ENCODE measurements at places on chromosomes 3 and 15. TPM values are rescaled to one million over a fixed set of nuclear protein-coding genes. Genes with fewer than 3 reads are reported as not detected.

- no peak for DNase-seq
Measured at GRCh38 chr3:153357436-153357835, 195.4 kb downstream of the RAP2B start.

Gene STXBP5L
- total RNA-seq = not detected

DNA sequence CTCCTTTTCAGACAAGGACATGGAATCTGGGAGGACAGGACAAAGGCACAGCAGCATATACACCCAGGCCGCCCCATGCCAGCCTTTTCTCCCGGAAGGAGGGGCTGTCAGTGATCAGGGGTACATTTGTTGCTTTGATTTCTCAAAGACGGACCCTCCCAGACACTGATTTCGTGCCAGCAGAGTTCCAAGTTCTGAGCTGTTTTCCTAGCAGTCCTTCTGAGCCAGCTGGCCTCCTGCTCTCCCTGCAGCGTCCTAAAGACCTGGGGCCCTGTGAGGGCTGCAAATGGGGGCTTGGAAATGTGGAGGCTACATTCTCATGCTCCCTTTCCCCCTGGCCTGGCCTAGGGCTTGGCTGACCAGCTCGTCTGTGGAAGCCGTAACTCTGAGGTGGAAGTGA lies 22.3 kb downstream of the CTSH start:
- no peak for DNase-seq

DNA sequence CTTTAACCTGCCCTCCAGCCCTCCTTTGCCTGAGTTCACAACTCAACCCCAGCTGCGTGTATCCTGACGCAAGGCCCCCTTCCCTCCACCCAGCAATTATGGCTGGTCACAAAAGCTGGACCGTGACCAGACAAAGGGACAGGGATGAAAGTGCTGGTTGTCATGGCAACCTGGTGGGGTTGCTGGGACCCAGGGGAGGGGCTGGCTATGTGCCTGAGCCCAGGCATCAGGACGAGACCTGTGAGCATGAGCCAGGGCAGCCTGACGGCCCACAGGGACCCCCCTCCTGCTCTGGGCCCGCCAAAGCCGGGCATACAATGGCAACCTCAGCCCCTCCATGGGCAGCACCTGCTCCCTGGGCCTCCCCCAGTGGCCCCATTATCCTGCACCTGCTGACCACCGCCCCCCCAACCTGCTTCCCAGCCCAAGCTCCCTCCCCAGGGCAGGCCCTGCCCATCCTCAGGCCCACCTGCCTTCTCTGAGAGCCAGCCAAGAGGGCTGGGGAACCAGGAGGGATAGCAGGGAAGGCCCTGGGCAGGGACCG lies 4.5 kb upstream of the DNAH1 start:
- no peak for DNase-seq

Gene FRMD5
- total RNA-seq = 18.2 TPM

Gene ADAMTS17
- total RNA-seq = not detected

Gene WNT5A
- total RNA-seq = 0.25 TPM

GRCh38 chr3:16769525-16769924 lies 115.2 kb upstream of the PLCL2 start:
- no peak for DNase-seq

DNA sequence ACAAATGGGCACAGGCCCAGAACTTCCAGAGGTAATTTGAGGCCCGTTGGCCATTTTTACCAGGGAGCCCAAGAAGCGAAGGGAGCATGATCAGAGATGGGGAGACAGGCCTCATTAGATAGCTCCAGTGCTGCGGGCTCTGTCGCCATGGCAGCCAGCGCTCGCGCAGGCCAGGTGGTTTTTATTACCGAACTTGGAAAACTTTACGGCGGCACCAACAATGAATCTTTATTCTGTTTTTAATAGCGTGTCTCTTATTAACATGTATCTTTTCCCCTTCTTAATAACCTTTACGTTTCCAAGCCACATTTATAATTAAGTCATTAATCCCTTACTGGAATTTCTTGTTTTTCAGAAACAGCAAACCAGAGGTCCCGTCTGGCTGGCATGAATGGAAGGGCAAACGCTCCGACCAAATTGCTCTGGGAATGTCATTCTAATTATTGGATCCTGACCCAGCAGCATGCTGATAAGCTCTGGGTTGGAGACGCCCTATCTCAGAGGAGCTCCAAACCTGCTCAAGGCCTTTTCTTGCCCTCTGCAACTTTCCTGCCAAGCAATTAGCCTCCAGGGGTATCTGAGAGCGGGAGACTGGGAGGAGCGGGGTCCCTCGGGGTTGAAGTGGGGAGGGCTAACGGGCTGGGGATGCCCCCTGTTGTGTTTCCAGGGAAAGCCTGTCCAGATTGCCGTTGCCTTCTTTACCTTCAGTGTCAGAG lies 256.4 kb downstream of the TLE3 start:
- DNase-seq = no peak

- no peak for DNase-seq
Measured at GRCh38 chr15:74380361-74381189, 13.1 kb upstream of the CYP11A1 start.

DNA sequence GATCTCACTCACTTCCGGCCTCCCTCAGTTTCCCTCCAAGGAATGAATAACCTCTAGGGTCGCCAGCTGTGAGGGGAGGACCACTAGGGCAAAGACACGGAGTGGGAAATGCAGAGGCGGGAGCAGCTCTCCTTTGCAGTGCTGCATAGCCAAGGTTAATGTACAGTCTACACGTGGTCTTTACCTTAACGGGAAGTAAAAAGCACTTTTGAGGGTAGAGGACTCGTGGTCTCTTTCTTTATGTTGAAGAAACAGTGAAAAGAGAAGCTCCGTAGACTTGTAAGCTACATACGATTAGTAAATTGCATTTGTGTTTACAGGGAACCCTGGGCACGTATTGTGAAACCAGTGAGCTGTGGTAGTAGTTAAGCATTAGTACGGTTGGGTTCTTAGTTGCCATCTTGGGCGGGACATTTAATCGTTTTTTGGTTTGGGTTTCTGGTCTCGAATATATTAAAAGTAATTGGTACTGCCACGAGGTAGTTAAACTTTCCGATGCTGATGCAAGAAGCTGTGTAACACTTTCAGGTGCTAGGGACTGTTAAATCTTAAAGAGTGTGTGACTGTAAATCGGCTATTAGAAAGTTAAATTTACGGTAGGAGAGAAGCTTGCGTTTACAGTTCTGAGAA lies 828 bp downstream of the U2SURP start:
- peak; percentile 57 for DNase-seq

- DNase-seq = no peak
Measured at GRCh38 chr3:20743553-20744321, 557.7 kb upstream of the SGO1 start.

GRCh38 chr3:155785662-155786295 lies 20.3 kb downstream of the C3orf33 start:
- no peak for DNase-seq

- DNase-seq = no peak
Measured at GRCh38 chr3:50294492-50295403, 2.5 kb upstream of the IFRD2 start.

GRCh38 chr15:43249236-43249635 lies 17.5 kb downstream of the TGM5 start:
- no peak for DNase-seq

DNA sequence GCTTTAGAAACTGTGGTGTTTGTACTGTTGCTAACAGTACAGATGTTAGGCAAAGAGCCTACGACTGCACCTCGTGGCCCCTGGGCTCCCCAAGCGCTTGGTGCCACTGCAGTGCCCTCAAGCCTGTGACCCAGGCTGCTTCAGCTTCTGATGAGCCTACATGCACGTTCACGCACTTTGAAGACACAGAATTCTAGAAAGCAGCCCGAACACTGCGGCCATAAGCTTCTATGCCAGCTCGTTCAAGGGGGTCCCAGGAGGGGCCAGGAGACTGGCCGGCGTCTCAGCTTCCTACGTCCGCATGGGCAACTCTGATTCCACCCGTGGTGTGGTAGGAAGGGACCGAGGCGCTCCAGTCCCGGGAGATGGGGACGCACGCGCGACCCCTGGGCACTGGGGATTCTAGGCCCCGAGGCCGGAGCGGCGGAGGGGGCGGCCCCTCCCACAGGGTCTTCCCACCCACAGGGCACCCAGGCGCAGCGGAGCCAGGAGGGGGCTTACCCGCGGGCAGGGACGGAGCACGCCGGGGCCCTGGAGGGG lies 653 bp downstream of the MYO5C start:
- DNase-seq = peak; percentile 19

DNA sequence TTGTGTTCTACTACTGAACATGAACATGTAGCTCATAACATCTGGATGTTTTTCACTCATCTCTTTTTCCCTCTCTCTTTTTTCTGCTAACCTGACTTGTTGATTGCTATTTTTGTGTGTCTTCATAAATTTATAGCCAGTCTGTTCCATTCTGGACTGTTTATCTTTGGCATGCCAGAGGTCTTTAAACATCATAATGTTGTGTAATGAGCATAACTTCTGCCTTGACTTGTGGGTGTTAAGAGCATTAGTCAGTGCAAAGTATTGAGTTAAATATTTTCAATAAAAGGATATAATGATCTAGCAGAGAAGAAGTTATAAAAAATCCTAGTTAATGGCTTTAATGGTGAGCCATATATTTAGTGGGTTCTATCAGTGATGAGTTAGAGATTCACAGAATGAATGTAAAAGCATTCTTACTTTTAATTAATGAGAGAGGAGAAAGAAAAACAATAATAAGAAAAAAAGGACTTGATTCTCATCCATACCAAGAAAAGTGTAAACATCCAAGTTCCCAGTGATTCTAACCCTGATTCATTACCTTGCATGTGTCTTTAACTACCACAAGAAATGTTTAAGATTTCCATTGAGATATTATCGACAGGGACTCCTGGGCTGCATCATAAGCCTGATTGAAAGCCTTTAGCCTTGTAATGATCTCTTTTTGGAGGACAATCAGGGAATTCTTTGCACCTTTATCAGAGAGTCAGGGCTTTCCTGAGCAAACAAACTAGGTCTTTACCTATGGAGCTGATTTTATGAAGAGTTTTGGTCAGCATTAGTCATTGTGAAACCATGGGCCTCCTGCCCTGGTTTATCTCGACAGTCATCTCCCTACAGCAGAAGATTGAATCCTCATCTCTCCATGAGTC lies 22.9 kb downstream of the MITF start:
- no peak for DNase-seq

- DNase-seq = no peak
Measured at GRCh38 chr3:63563572-63563971, 88.9 kb upstream of the SNTN start.

GRCh38 chr3:12452361-12453330 lies 31.6 kb upstream of the TSEN2 start:
- no peak for DNase-seq

- no peak for DNase-seq
Measured at GRCh38 chr15:74858369-74858740, 14.8 kb downstream of the SCAMP2 start.

GRCh38 chr3:106946866-106947265 lies 430.4 kb upstream of the CCDC54 start:
- DNase-seq = no peak

DNA sequence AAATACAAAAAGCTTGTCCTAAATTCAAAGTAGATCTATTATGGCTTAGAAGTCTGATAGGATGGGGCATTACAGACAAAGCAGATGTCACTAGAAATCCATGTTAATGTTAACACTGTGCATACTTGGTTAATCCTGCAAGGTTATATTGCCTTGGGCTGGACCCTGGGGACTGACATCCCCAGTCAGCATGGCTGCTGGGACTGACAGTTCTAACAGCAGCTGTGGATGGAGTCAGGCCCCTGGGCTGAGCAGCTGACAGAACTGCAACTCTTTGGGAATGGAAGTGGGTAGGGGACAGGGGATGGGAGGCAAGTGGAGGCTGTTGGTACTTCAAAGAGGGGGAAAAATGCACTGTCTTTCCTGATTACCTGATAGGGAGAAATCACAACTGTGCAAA lies 7.5 kb downstream of the P2RY1 start:
- DNase-seq = no peak

Gene CFAP100
- total RNA-seq = not detected

- no peak for DNase-seq
Measured at GRCh38 chr3:119647843-119648575, 12.4 kb downstream of the POPDC2 start.

All from endothelial cell of umbilical vein (primary cell).